ENCODE measurements at places on chromosomes 7 and 10.
A peak's percentile ranks its signal among the peaks of the same experiment; 100 is the strongest.

DNA sequence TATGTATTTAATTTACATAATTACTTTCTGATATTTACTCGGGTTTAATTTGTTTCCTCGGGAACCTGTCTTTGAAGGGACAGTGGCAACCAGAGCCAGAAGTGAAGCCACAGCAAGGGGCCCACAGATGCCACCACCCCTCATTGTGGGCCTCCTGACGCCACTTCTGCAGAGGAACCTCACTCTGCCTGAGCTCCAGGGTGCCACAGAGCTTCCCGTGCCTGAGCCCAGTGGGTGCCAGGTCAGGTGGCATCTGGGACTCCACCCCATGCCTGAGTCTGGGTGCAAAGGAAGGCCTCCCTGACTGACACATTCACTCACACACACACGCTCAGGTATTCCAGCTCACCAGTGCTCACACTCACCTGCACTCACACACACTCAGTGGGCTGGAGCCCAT lies 213.7 kb downstream of the GRID1 start:
- DNase-seq: no peak

DNA sequence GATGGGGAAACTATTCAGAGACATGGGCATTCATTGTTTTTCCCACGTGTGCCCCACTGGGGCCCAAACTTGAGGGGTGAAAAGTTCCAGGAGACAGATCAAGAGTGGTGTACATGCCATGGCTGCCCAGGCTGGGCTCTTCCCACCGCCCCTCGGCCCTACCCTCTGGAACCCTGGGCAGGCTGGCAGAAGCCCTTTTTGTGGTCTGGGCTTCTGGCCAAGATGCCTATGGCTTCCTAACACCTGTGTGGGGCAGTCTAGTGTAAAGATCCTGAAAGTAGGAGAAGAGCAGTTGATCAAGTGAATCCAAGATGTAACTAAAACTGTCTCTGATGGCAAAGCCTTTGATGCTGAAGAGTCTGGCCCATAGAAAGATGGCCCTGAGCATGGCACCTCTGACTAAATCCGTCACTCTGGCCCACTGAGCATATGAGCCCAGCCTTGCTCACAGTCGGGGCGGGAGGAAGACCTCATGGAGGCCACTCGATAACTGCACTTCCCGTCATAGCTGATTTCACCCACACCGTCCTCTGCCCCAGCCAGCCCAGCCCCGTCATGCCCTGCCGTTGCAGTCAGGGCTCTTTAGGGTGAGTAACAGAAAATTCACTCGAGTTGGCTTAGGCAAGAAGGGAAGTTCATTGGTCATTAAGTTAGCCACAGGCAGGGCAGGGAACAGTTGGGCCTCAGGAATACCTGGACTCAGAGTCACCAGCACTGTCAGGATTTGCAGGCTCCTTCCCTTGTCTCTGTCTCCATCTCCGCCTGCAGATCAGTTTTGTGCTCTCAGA lies 37.9 kb upstream of the MTPAP start:
- DNase-seq: no peak

- DNase-seq: no peak
These were observed 36.0 kb downstream of the NEURL1 start for GRCh38 chr10:103529539-103529938.

- no peak for DNase-seq
These were observed 193.5 kb upstream of the GPR26 start for GRCh38 chr10:123472606-123473005.

DNA sequence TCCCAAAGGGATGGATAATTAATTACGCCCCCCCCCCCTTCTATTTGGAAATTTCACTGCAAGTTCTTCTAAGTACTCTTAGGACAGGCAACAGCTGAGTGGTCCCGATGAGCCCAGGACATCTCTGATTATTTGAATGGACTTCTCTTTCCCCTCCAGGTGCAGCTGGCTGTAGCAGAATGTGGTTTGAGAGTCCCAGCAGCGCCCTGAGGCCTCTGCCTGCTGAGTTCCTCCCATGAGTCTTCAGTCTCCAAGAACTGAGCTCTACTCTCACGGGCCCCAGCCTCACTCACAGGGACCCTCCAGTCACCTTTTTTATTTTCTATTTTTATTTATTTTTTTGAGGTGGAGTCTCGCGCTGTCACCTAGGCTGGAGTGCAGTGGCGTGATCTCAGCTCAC lies 63.6 kb upstream of the SFMBT2 start:
- DNase-seq: no peak

- no peak for DNase-seq
These were observed 29.6 kb downstream of the IDE start for GRCh38 chr10:92544296-92544695.

- no peak for DNase-seq
These were observed 233.3 kb upstream of the CACNA2D1 start for GRCh38 chr7:82676777-82677463.

DNA sequence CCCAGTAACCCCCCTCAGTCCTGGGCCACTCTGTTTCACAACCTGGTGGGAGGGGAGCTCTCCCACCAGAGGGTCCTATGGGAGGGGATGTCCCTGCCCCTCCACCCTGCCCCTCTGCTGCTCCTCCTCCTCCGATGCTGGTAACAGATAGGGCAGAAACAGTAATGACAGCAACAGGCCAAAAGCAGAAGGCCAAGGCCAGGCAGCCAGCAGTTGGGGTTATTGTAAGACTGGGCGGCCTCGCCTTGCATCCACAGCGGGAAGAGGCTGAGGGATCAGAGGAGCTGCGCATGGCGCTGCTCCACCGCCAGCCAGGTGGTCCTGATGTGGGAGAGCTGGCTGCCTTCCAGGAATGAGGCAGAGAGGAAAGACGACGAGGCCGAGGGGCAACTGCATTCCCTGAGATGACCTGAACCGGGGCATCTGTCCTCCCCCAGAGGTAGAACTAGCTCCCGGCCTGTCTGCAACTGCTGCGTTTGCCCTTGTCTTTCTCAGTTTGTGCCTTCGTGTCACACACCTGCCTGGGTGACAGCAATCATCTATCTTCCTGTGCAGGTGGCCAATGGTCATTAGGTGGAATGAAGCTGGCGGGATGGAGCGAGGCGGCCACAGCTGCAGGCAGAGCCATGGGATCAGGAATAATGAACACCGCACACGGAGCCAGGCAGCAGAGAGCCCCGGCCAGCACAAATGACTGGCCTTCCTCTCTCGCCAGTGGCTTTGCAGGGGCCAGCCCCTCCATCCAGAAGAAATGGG lies 54.0 kb upstream of the CACUL1 start:
- no peak for DNase-seq

GRCh38 chr7:144830811-144831210 lies 5.0 kb downstream of the TPK1 start:
- DNase-seq: no peak

DNA sequence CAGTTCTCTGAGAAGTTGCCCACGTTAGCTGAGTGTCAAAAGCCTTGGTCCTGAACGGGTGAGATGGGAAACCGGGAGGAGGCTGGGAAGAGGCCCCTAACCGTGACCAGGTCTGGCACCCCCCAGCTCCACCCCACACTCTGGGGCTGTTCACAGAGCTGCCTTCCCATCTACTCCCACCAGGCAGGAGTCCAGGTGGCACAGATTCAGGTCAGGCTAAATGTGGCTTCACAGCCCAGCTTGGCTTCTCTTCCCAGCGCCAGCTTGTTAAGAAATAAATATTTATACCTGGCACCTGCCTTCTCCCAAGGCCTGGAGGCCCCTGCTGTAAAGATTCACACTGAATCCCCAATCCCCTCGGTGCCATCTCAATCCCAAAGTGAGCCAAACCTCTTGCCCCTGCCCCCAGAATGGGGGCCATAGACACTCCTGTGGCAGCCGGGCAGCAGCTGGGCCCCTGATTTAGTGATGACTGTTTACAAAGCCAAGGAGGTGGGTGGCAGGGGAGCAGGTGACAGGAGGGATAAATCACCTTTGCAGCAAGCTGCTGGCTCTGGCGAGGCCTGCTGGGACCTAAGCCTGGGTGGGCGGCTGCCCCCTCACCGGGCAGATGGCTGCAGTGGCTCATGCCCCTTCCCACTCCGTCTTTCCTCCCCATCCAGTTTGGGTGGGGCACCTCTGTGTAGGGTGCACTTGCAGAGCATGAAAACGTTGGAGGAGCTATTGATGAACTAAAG lies 72.5 kb downstream of the GOLGA7B start:
- DNase-seq: no peak

DNA sequence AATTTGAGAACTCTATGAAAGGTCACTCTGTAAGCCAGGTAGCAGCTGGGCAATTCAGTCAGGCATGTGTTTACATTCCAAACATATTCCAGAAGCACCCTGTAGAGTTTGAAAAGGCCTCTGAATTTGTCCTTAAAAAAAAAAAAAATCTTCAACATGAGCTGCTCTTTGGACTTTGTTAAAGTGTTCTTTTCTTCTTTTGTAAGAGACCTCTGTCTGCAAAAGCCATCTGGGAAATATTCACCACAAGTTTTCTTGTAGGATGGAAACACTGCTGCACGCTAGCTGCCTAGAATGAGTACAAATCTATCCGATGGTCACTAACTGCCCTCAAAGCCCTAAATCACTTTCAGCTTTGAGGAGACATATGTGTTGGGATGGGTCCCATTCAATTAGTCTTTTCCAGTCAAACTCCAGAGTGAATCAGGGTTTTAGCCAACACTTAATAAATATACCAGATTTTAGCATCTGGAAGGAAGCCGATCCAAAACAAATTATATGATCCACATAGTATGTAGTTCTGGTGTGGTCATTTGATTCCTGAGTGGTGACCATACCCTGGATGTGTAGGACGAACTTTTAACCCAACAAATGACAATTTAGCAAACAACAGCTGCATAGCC lies 85.9 kb downstream of the CD36 start:
- DNase-seq: no peak

- no peak for DNase-seq
These were observed 415.3 kb downstream of the RPS24 start for GRCh38 chr10:78448994-78449418.

- DNase-seq: no peak
These were observed 57.6 kb downstream of the MEOX2 start for GRCh38 chr7:15628876-15629275.

DNA sequence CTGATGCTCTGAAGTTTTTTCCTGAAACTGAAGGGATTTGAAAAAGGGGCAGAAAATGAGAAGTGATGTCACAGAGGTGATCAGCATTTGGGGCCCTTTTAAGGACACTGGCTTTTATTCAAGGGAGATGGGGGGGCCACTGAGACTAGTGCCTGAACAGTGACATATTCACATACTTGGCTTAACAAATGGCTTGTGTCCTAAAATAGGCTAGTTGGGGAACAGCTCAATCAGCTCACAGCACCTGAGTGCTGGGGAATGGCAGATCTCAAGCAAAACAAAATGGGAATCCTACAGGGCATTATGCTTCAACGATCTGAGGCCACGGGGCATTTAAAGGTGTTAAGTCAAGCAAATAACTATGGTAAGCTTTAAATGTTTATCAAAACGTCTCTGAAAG lies 90.1 kb downstream of the UBE2H start:
- no peak for DNase-seq

DNA sequence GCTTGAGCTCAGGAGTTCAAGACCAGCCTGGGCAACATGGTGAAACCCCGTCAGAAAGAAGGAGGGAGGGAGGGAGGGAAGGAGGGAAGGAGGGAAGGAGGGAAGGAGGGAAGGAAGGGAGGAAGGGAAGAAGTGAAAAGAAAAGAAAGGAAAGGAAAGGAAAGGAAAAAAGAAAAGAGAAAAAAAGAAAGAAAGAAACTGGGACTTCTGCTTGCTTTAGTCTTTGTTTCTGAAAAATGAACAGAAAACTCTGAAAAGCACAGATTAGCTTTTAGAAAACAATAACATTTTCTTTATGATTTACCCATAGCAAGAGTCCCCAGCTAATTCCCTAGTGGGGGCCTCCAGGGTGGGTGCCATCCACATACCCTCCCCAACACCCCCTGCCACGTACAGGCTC lies 46.8 kb downstream of the ATOH7 start:
- DNase-seq: no peak

DNA sequence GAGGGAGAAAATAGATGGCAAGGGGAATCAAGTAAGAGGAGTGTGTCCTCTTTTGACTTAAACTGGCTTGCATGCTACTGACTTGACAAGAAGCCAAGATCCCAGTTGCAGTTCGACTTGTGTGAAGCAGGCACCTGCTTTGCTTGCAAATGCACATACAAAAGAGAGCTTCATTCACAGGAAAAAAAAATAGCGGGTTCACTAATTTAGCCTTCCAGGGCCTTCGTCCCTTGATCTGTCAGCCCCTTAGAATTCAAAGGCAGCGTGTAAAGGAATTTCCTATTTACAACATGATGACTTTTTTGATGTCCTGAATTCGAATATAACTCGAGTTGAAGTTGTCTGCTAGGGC lies 192.1 kb downstream of the CELF2 start:
- peak; percentile 56 for DNase-seq

GRCh38 chr10:86583983-86584382 lies 62.4 kb upstream of the WAPL start:
- no peak for DNase-seq

DNA sequence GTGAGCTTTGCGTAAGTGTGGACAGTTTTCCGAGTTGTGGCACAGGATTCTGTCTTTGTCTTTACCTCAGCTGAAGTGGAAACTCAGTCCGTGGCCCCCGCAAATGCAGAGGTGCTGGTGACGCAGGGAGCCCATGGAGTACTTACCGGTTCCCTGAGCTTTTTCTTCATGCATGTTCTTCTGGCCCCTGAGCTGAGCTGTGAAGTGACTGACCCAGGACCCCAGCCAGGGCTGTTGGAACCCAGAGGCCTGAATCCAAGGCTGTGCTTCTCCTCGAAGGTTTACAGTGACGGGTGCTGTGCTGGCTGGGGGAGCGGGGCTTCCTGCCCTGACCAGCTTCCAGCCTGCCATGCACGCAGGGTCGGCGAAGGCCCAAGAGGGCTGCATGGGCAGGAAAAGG lies 223.5 kb downstream of the GLRX3 start:
- no peak for DNase-seq

DNA sequence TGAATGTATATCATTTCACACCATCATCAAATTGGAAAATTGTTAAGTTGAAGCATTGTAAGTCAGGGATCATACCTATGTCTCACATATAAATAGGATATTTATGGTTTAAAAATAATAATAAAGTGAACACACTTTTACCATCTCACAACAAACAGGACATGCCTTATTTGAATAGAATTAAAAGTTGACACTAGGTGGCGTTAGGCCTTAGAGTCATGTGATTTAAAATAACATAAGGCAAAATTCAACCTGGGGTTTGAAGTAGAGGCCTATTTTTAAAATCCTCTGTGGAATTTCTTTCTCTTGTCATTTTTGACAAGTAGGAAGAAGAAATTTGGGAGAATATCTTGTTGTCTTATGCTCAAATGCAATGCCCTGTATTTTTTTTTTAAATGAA lies 184.7 kb upstream of the PCDH15 start:
- DNase-seq: no peak

GRCh38 chr10:127987467-127988380 lies 80.8 kb downstream of the PTPRE start:
- no peak for DNase-seq

Measured in hippocampal formation (tissue), 2 donors.